ENCODE measurements at places on chromosomes 5 and 9.

GRCh38 chr5:130112246-130112645, 208.0 kb downstream of the CHSY3 start:
- no peak for DNase-seq

DNA sequence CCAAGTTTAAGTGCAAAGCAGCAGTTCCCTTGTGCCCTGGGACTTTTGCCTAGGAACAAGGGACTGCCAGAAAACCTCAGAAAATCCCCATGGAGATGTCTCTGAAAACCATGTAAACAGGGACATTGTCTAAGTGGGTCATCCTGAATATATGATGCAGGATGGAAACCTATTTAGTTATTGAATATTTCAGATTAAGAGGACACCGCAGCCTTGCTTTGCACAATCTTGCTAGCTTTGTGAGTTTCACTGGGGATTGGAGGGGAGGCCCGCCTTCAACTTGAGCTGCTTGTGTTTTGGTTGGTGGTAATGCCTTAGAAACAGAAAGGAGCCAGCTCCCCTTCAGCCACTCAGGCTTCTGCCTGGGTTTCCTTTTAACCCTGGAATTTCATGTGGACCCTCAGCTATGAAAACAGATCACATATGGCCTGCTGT, 112.8 kb downstream of the C9orf152 start:
- DNase-seq, result no peak

GRCh38 chr5:181039471-181039870, 595 bp upstream of the BTNL9 start:
- DNase-seq, result no peak

DNA sequence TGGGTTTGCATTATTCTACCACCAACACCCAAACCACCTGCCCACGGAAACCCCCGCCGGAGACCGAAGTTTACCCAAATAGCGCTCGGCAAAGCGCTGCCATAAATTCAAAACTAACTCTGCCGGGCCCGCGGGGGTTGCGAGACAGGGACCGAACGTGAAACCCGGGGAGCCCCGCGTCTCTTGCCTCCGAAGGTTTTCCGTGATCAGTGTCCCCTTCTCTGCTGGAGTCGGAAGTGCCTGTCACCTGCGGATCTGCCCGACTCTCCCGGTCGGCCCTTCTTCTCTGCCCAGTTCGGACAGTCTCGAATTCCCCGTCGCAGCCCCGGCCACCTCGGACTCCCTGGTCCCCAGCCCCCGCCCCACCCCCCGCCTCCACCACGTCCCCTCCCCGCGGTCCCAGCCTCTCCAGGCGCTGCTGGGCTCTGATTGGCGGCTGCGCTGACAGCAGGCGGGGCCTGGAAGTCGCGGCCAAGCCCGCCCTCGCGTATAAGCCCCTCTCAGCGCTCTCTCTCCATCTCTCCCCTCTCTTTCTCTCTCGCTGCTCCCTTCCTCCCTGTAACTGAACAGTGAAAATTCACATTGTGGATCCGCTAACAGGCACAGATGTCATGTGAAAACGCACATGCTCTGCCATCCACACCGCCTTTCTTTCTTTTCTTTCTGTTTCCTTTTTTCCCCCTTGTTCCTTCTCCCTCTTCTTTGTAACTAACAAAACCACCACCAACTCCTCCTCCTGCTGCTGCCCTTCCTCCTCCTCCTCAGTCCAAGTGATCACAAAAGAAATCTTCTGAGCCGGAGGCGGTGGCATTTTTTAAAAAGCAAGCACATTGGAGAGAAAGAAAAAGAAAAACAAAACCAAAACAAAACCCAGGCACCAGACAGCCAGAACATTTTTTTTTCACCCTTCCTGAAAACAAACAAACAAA, at the start of gene RORB:
RORB (plus strand) TSS at position 517 of the 929 bp plus-strand sequence. CDS start 642 bp downstream, outside the sequence.
- DNase-seq, result peak; percentile 20

DNA sequence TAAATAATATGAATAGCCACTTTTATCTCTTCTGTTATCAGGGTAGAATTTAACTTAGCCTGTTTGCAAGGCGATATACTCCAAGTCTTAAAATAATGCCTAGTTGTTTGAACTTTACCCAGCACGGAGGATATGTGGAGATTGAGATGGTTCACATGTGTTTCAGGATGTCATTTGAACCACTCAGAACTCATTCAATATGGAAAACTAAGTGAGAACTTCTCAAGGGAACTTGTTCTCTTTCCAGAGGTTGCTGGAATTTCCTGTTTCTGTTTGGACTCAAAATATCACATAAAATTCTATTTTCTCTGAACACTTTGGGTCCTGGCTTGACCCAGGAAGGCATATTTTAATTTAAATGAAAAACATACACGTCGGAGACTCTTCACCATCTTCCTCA, 139.1 kb upstream of the MYO10 start:
- DNase-seq, result no peak

GRCh38 chr5:50441493-50441955, 436 bp upstream of the EMB start:
- no peak for DNase-seq

DNA sequence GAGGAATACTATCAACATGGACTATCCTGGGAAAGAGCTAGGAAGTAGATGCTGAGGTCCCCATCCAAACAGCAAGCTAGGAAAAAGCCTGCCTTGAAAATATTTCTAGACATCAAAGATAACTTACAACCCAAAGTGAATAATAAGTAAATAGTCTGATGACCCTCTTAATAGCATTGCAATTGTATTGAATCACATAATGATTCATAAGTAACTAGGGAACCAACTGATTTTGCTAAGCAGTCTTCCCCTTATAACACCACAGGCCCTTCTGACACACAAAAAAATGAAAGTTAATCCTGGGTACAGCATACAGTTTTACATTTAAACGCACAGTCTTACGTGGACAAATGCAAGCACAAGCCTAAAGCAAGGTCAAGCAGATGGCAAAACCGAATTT, 199.3 kb downstream of the RFK start:
- no peak for DNase-seq

DNA sequence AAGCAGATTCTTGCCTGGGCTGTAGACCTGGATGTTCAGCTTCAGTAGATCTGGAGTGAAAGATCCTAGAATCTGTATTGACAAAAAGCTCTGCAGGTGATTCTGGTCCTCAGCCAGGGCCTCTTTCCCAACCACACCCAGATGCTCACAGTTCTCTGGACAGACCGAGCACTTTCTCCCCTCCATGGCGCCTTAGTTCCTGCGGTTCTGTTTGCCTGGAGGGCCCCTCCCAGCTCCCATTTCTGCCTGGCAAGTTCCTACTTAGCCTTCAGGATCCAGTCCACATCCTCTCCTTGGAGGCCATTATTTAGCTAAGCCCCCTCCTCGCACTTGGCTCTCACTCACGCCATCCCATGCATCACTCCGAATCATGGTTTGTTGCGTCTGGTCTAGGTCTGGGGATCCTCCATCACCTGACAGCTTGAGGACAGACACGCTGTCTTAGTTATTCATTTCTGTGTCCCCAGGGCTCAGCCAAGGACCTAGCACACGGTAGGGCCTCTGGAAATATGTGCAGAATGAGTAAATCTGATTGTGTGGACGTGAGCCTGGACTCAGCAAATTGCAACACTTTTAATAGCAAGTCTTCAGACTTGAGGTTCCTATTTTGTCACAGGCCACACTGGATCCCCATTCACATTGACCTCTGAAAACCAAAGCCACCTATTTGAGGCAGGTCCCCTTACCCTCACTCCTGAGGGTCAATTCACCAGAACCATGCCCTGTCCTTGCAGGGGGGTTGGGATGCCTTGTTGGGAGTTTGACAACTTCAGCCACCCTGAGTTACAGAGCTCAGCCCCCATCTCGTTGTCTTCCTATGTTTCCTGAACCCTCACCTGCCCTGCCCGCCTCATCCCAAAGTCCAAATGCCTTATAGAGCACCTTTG, 50.7 kb downstream of the COL15A1 start:
- DNase-seq, result no peak

DNA sequence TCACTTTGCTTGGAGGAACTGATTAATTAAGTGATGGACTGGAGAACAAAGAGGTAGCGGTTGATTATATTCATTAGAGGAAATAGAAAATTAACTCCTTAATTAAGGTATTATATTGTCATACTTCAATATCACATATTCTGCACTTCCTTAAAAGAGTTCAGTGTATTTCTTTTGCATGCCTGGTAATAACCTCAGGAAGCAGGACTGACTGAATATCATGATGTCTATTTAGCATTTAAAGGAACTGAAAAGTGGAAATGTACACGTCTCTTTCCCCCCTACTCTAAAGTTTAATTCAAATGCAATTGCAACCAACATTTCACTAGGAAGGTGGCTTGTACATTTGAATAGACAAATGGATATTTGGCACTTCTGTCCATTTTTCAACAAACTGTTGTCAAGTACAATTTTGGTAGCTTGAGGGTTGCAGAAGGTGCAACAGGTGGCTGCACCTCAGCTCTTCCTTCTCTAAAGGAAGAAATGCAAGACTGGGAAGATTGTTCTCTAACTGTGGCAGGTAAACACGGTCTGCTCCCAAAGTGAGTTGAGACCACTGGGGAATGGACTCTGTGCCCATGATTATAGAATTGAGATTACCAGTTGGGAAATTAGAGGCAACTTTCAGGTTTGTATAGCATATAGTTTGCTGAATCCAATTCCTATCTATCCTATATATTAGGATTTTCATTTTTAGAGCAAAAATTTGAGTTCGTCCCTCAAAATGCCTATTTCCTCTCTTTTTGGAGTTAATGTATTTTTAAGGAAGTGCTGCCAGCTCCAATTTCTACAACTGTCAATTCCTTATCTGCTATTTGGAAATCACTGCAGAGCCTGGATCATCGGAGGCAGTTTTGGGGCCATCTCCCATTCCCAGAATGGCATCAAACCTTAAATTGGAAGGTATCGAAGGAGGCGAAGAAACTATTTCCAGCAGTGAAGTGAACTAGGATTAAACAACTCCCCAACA, 98.9 kb upstream of the TAF11L2 start:
- DNase-seq, result no peak
